Hindlimb muscle (tissue), 1 donor: ENCODE measurements at places on chromosomes 13 and 19. TPM values are rescaled to one million over a fixed set of nuclear protein-coding genes. Genes with fewer than 3 reads are reported as not detected.
A peak's percentile ranks its signal among the peaks of the same experiment; 100 is the strongest.

- DNase-seq = no peak
Observed at GRCh38 chr19:37329686-37330085, 41.2 kb upstream of the ZNF527 start.

GRCh38 chr19:1451916-1452801, 2.2 kb downstream of the APC2 start:
- no peak for DNase-seq

DNA sequence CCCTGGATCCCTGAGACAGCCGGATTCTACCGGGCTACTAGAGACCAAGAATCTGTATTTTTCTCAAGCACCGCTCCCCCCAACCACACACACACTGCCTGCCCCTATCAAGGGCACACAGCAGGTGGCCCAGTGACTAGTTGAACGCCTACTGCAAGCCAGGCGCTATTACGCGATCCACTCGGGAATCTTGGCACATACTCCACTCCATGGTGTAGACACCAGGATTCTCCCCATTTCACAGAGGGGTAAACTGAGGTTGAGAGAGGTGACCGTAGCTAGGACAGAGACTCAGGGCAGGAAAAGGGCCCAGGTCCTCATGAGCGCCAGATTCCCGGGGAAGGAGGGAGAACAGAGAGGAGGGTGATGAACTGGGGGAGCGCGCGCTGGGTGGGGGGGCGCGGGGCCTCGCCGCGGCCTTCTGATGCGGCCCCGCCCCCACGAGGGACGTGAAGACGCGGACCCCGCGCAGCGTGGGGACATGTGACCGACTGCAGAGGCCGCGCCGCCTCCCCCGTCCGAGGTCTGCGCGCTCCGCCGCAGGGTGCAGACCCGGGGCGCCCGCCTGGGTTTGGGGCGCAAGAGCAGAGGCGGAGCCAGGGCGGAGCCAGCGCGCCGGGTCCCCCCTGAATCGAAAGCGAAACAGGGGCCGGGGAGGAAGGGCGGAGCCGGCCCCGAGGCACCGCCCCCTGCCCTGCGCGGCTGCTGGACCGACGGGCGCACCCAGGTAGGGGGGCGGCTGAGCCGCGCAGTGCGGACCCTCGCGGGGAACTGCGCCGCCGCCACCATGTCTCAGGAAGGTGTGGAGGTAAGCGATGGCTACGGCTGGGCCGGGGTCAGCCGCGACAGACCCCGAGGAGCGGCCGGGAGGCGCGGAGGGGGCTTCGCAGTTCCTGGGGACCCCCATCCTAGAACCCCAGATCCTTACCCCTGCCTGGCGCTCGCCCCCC, at the start of gene SHFL:
TSS of gene SHFL (plus strand) at position 677 of the 950 bp plus-strand sequence. CDS start at position 788, 111 bp downstream.
- DNase-seq = peak; percentile 81

DNA sequence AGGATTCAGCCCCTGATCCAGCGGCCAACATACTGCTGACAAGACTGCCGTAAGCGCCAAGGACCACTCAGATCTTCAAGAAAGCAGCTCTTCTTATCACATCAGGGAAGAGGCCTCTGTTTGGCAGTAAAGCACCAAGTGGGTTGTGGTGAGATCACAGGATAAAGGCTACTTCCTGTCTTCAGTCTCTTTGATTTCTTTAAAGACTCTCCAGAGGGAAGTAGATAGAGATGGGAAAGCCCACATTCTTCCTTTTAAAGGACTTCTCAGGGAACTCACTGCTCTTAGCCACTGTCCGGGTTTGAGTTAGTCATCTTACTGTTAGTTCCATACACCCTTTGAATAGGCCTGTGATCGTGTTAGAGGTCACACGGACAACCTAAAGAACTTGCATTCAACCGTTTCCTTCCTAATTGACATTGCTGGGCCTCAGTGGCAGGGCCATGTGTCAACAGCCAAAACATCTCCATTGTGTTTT, 47.2 kb upstream of the POMP start:
- no peak for DNase-seq

DNA sequence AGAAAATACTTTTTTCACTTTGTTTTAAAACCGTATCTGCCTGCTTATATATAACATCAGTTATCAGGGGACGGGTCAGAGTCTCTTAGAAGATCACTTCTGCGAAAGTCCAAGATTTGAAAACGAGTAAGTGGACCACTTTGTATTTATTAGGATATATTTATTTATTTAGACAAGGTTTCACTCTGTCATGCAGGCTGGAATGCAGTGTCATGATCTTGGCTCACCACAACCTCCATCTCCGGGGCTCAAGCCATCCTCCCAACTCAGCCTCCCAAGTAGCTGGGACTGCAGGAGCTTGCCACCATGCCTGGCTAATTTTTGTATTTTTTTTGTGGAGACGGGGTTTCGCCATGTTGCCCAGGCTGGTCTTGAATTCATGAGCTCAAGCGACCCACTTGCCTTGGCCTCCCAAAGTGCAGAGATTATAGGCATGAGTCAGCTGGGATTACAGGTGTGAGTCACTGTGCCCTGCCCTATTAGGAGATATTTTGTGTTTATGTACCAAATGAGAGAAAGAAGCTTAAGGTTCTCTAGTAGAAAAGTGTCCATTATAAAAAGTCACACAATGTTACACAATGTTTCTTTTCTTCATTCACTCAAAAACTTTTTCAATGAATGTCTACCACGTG, 39.5 kb downstream of the RASL11A start:
- no peak for DNase-seq

- no peak for DNase-seq
Observed at GRCh38 chr13:31037874-31038500, 105.5 kb downstream of the TEX26 start.

DNA sequence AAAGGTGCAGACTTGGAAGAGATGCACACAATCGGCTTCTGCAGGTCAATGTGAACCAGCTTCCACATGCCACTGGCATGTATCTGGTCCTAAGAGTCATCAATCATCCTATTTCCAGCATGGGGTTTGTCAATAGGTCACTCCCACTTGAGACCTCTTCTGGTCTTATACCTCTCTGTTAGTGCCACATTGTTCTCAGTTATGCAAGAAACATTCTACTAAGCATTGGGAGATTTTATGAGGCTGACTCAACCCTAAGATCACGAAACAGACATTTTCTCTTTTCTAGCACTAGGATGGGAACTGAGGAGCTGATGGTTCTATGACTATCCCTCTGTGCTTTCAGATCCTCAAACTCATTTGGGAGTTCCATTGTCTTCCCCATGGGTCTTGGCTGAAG, 581.5 kb upstream of the KLF12 start:
- DNase-seq = no peak

DNA sequence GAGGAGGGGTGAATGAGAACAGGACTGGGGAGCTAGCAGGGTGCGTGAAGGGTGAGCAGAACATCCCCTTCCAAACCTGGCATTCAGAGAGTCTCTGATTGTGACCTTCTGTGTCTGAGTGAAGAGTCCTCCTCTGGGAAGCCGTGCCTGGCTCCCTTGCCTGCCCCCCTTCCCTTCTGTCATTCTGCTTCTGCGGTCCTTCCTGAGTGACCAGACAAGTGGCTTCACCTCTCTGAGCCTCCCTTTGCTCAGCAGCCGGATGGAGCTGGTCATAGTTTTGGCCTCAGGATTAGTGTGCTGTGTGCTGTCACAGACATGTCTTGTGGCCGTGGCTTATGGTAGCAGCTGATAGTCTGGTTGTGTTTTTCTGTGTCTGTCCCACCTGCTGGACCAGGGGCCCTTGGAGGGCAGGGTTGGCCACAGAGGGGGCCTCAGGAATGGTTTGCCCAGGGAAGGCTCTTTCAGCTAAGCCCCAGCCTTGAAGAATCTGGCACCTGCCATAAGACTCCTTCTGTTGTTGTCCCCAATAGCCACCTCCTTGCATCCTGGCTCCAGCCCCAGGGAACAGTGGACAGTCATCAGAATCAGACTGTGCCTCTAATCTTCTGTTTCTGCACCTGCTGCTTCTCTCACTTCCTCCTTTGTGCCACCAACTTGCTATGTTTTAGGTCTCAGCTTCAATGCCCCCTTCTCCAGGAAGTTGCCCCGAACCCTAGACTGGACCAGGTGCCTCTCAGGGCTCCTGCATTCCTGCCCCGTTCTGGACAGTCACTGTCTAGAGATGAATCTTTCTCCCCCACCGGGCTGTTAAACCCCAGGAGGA, 5.9 kb downstream of the CLPTM1 start:
- DNase-seq = no peak

DNA sequence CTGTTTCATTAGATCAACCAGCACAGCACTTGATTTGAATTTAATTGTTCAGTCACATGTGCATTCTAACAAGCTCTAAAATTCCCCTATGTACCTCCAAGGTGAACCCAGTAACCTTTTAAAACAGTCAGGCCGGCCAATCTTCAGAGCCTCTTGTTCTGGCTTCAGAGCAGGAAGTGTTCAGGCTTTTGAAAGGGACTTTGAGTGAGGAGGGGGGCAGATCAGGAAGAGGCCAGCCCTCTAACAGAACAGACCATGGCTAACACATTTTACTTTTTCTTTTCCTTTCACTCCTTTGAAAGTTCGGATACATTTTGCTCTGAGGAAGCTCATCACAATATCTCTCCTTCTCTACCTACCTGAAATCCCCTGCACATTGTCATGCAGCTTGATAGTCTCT, 390.3 kb downstream of the TBC1D4 start:
- no peak for DNase-seq

DNA sequence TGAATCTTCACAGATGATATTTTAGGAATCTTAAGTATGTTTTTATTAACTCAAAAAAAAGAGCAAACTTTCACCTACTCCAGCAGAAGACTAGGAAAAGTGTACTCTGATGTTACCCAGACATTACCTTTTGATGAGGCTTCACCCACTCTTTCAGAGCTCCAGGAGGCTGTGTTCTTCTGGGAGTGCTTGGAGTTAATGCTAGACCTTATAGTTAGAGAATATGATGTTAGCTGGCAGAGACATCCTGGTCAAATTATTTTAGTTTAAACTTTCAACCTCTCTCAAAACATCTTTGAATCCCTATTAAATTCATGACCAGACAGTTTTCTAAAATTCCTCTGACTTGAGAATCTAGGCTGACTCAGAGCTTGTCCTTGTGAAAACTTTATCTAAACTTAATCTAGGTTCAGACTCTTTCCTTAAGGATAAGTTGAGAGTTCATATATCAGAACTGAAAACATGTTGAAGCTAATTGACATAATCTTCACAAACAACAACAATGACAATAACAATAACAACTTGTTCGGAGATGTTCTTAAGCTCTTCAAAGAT, 82.8 kb downstream of the ITGBL1 start:
- DNase-seq = no peak

GRCh38 chr13:25180775-25181537, 8.9 kb upstream of the AMER2 start:
- DNase-seq = no peak

DNA sequence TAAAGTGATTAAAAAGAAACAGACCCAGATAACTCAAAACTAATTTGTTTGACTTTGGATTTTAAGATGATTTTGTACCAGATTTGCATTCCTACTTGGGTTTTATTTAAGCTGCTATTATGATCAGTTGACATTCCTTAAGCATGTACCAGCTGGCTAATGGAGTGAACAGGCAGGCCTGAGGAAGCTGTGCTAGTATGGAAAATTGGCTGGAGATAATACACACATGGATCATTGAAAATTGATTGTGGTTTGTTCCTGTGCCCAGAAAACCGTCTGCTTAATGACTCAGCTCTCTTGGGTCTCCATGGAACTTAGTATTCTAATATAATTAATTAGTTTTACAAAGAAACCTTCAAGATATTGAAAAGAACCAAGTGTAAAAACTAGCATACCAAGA, 22.6 kb downstream of the POLR1D start:
- peak; percentile 44 for DNase-seq

- DNase-seq = peak; percentile 46
Observed at GRCh38 chr19:50357178-50358100, 8.0 kb downstream of the NAPSA start.

- DNase-seq = no peak
Observed at GRCh38 chr13:58343076-58343475, 711.5 kb downstream of the PCDH17 start.

DNA sequence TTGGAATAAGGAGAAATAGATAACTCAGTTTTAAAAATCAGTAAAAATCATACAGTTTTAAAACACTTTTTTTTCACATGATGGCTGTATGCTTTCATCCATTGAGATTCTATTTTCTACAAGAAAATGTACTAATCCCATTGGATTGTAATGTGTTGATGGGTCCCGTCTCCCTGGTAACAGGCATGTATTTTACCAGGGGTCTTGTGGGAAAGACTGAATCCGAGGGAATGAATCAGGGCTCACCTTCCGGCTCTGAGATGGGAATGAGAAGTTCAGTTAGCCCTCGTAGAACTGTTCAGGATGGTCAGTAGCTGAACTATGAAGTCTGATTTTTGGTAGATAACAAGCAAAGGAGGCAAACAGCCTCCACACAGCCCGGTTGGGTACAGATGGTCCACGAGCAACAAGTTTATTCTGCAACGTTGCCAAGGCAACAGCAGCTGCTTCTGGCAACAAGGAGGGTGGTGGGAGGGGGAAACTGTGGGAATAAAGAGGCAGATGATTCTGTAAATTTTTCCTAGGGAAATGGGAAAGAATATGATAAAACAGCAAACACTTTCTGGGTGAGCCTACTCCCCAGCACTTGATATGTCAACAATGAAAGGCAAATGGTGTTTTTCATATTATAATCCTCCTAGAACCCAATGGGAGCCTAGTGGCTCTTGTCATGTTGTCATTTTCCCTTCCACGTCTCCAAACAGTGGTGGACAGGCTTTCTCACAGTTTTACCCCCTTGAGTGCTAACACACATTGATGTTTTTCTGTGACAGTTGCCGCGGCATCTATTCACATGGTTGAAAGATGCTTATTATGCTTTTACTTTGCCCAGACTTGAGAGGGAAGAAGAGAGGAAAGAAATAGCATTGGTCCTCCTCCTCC, 12.4 kb upstream of the SIAH3 start:
- DNase-seq = no peak

- DNase-seq = no peak
Observed at GRCh38 chr13:108120856-108121255, 94.5 kb downstream of the LIG4 start.

DNA sequence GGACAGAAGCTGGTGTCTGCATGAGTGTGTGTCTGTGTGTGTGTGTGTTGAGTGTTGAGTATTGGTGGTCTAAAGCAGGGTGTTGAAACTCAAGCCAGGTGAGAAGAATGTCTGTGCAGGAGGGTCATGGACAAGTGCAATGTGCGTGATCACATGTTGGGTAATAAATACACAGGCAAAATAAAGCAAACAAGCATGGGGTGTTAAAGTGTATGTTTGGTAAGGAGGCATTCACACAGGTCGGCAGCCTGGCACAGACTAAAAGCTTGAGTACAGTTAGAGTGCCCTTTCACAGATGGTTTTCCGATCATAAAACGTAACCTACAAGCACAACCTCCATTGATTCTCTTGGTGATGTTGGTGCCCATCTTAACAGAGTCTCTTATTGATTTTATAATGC, 476.9 kb upstream of the KLHL1 start:
- DNase-seq = no peak

- no peak for DNase-seq
Observed at GRCh38 chr13:80196756-80197155, 144.2 kb downstream of the SPRY2 start.

GRCh38 chr13:64332048-64332447, 2898.1 kb downstream of the PCDH9 start:
- no peak for DNase-seq

LMTK3 gene
- 0.09 TPM for polyA plus RNA-seq

GPR183 gene
- polyA plus RNA-seq = 2.4 TPM

ZNF835 gene
- 3.3 TPM for polyA plus RNA-seq

KLF12 gene
- 19.6 TPM for polyA plus RNA-seq

MATK gene
- polyA plus RNA-seq = 2.7 TPM

ANGPTL8 gene
- 2.9 TPM for polyA plus RNA-seq

CRLF1 gene
- polyA plus RNA-seq = 6.4 TPM

CEACAM8 gene
- polyA plus RNA-seq = 0.09 TPM

ZNF429 gene
- polyA plus RNA-seq = 16.5 TPM
